ENCODE measurements at places on chromosomes 5 and 9.

GRCh38 chr5:42037379-42037932, 112.4 kb downstream of the FBXO4 start:
- DNase-seq, result no peak

GRCh38 chr9:29691758-29692407, 2118.6 kb upstream of the C9orf72 start:
- peak; percentile 89 for DNase-seq

DNA sequence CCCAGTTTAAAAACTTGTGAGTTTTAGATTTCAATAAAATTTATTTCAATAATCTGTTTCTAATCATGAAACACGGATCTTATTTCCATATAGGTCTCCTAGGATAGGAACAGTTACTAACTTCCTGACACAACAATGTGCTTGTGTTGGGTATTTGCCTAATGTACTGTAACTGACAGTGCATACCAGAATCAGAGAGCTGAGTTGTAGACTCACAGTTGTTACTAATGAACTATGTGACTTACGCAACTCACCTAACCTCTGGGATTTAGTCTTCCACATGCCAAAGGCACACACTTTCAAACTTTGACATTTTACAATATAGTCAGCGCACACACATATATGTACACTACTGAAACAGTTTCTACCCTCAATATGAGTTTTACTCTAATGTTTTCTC, 77.7 kb downstream of the HOMER1 start:
- peak; percentile 45 for DNase-seq

GRCh38 chr9:2745560-2746380, 28.5 kb downstream of the KCNV2 start:
- DNase-seq, result no peak

GRCh38 chr5:44875661-44876605, 67.2 kb downstream of the MRPS30 start:
- no peak for DNase-seq

DNA sequence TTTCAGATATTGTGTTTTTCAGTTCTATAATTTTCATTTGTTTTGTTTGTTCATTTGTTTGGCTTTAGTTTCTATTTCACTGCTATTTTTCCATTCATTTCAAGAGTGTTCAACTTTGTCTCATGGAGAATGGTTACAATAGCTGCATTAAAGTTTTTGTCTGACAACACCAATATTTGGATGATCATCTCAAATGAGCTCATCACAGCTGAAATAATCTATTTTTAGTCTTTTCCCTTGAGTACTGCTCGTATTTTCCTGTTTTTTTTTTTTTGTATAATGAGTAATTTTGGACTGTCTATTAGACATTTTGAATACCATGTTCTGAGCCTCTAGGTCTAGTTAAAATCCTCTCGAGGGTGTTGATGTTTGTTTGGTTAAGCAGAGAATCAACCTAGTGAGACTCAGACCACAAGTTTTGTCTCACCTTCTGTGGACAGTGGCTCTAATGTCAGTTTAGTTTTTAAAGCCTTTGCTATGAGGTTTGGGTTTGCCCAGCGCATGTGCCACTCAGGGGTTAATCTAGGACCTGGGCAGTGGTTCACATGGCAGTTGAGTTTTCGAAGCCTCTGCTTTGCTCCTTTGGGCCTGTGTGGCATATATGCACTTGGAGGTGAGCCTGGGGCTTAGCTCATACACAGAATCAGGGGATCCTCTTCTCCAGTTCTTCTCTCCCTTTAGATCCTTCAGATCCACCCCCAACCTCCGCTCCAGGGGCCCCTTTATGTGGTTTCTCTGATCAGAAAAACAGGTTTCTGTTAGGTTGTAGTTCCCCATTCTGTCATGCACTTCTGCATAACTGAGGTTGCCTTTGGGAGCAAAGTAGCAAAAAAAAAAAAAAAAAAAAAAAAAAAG, 79.8 kb downstream of the ARSB start:
- no peak for DNase-seq

DNA sequence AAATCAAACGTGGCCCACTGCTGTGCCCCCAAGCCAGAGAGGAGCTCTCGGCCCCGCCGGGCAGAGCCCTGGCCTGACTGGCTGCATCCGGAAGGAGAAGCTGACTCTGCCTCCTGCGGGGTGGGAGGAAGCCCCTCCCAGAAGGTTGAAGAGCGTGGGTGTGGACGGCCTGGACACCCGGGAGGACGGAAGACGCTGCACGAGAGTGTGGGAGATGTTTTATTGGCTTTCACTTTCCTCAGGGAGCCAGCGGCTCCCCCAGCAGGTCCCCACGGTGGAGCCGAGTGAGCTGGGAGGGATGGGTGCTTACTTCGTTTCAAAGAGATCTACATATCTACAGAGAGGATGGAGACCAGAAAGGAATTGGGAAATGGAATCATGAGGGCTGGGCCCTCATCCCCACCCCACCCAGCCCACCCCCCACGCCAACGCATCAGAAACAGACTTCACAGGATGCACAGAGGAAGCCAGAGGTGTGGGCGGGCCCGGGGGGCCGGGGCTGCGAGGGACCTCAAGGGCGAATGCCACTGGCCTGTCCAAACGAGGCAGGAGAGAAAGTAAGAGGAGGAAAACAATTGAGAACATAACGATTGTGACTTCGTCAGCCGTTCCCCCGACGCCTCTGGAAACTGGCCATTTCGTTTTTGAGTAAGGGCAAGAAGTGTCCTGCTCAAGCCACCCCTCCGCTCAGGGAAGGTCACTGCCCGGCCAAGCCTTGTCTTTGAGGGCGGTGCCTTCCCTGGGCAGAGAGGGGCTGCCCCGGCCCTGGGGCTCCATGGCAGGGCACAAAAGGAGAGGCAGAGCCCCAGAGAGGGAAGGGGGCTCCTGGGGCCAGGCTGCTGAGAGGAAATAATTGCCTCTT, 32.1 kb downstream of the FAM163B start:
- DNase-seq, result no peak

DNA sequence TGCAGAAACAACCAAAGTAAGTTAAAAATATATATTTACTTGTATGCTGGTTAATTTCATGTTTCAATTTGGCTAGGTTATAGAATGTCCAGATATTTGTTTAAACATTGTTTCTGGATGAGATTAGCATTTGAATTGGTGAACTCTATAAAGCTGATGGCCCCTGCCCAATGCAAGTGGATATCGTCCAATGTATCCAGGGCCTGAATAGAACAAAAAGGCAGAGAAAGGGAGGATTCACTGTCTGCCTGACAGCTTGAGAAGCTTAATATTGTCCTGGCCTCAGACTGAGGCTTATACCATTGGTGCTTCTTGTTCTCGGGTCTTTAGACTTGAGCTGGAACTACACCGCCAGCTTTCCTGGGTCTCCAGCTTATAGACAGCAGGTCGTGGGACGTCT, 446.7 kb upstream of the ACTBL2 start:
- no peak for DNase-seq

DNA sequence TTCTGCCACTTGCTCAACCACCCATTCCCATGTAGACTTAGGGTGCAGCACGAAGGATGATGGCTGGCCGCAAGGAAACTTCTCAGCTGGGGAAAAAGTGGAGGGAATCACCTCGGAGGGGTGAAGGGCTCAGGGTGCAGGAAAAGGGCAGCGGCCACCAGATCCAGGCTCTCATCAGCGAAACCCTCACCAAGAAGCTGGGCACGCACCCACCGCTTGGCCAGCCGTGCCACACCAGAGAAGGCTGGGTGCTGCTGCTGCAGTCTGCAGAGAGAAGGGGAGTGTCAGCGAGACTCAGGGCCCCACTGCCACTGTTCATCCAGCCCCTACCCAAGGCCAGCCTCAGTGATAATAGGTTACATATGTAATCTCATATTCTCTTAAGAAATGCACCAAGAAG, 8.6 kb downstream of the NOL6 start:
- DNase-seq, result no peak

DNA sequence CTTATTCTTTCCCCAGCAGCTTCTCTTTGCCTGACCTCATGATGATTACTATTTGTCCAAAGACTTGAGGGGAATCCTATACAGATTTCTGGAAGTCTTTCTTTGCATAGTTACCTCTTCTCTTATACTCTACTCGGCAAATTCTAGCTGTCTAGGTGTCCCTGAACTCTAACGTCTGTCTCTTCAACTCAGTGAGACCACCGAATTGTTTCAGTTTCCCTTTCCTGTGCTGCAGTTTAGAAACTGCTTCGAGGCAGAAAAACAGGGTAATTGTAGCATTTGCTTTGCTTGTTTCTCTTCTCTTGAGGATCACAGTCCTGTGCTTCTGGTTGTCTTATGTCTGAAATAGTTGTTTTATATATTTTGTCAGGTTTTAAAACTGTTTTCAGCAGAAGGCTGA, 14.8 kb downstream of the LVRN start:
- DNase-seq, result no peak

- no peak for DNase-seq
Observed at GRCh38 chr5:94870511-94871183, 252.2 kb downstream of the SLF1 start.

DNA sequence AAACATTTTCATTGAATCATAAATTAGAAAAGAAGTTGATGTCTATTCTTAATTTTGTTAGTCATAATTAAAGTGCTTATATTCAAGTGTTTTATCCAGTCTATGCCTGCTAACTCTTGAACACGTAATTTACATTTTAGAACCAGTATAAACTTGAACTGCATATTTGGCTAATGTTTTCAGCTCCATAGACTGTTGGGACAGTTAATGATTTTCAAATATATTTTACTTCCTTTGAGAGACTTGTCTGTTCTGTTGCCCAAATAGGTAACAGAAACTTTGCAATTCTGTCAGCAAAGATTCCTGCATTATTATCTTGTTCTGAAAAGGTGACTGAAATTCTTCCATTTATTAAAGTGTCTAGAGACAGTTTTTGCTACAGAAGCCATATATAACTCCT, 7.8 kb downstream of the ITGA2 start:
- DNase-seq, result no peak

- no peak for DNase-seq
Observed at GRCh38 chr5:9698841-9699240, 68.7 kb upstream of the TAS2R1 start.

DNA sequence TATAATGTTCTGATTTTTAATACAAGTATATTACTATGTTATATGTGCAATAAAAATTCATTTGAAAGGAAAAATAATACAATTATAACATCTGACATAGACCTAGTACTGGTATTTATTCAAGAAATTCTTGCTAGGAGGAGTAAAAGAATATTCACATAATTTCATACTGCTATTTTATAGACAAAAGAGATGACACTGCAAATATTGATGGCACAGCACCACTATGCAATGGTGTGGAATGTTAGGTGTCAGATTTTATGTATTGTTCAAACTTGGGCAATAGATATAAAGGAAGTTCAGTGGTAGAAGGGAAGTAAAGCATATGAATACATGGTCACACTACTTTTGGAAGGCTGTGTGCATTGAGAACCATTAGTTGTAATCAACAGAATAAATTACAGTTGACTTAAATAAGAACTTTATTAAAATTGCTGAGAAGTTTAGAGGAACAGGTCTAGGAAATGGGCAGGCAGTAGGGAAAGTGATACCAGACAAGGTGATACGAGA, 143.9 kb downstream of the OR2K2 start:
- DNase-seq, result no peak

GRCh38 chr9:109349421-109349846, 28.6 kb upstream of the EPB41L4B start:
- no peak for DNase-seq

- no peak for DNase-seq
Observed at GRCh38 chr5:74501674-74502478, 138.7 kb downstream of the ENC1 start.

DNA sequence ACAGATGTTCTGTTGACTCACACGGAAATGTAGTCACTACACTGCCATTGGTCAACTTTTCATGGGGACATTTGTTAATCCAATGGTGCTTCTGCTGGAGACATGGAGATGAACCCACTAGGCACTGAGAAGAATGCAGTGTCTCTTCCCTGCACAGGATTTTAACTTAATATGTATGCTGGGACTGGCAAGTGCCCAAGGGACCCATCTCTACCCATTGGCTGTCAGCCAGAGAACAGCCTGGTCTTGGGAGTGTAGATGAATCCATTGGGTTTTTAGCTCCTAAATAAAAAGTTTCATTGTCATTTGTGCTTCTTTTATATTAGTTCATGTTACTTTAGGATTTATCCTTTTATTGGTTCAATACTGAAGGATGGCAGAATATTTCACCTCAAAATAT, 195.8 kb upstream of the CDH6 start:
- DNase-seq, result peak; percentile 75

DNA sequence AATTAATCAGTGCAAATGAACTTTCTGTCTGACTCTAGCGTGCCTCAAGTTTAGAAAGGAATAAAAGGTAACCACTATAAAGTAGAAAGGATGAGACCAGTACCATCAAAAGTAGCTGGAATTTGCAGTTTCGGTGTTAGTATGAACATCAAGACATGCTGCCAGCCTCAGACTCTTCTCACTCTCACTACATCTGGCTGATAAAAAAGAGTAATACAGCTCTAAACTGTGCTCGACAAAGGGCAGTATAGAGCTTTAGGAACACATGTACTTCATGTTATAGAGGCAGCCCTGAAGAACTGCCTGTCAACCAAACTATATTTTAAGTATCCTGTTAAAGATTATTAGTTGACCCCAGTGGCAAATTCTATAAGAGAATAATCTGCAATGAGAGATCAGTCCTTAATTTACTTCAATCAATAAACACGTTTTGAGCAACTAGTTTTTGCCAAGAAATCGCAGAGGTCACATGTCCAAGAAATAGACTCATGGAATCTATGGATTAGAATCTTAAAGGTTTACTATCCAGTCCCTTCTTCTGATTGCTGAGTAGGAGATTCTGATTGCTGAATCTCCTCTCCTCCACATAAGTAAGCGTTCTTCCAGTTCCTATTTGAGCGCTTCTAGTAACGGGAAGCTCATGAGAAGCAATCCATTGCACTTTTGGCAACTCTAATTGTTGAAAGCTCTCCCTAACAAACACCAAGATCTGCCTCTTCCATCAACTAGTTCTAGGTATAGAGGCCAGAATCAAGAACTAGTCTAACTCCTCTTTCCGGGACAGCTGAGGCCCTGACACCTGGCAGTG, 941 bp downstream of the XPA start:
- DNase-seq, result peak; percentile 25

- no peak for DNase-seq
Observed at GRCh38 chr9:2060424-2060823, 45.3 kb downstream of the SMARCA2 start.

- DNase-seq, result no peak
Observed at GRCh38 chr5:79873187-79873586, 117.9 kb downstream of the MTX3 start.

GRCh38 chr5:107372723-107373450, 297.9 kb downstream of the EFNA5 start:
- DNase-seq, result no peak

Data from A673 (cell line).